Hematopoietic multipotent progenitor cell (in vitro differentiated cells): ENCODE measurements at places on chromosomes 3 and 15. TPM values are rescaled to one million over a fixed set of nuclear protein-coding genes. Genes with fewer than 3 reads are reported as not detected.

The RFX7 gene
- 24.0 TPM for total RNA-seq

The TMEM207 gene
- total RNA-seq = not detected

The CAPN7 gene
- 25.6 TPM for total RNA-seq

The SAMD7 gene
- not detected for total RNA-seq

The B4GALT4 gene
- total RNA-seq = 4.8 TPM

The GMPS gene
- 16.7 TPM for total RNA-seq

The MEX3B gene
- 29.4 TPM for total RNA-seq

The GPR149 gene
- not detected for total RNA-seq

The FGF12 gene
- not detected for total RNA-seq

The SPG21 gene
- 49.5 TPM for total RNA-seq

The LMAN1L gene
- total RNA-seq = 0.27 TPM

The SST gene
- not detected for total RNA-seq

The RLBP1 gene
- total RNA-seq = not detected

The GHRL gene
- total RNA-seq = 1.1 TPM

The UBR1 gene
- total RNA-seq = 13.2 TPM

The APBA2 gene
- total RNA-seq = 7.5 TPM

The VWA5B2 gene
- total RNA-seq = under 0.01 TPM

The FMN1 gene
- 0.27 TPM for total RNA-seq

The AGBL1 gene
- under 0.01 TPM for total RNA-seq

The DOCK3 gene
- total RNA-seq = 1.3 TPM

The CTXND1 gene
- not detected for total RNA-seq

The PPP2R3A gene
- total RNA-seq = 2.2 TPM

The WDR48 gene
- 34.2 TPM for total RNA-seq

The MKRN2OS gene
- not detected for total RNA-seq

The CACNA2D2 gene
- total RNA-seq = 1.1 TPM

The ZBBX gene
- total RNA-seq = under 0.01 TPM

The FRMD4B gene
- total RNA-seq = 76.5 TPM
